ENCODE measurements at places on chromosomes 4 and X. TPM values are rescaled to one million over a fixed set of nuclear protein-coding genes. Genes with fewer than 3 reads are reported as not detected.

The ADGRG4 gene
- not detected for total RNA-seq

GRCh38 chr4:189128341-189128740 is 812.3 kb upstream of the FRG1 start:
- no peak for DNase-seq

DNA sequence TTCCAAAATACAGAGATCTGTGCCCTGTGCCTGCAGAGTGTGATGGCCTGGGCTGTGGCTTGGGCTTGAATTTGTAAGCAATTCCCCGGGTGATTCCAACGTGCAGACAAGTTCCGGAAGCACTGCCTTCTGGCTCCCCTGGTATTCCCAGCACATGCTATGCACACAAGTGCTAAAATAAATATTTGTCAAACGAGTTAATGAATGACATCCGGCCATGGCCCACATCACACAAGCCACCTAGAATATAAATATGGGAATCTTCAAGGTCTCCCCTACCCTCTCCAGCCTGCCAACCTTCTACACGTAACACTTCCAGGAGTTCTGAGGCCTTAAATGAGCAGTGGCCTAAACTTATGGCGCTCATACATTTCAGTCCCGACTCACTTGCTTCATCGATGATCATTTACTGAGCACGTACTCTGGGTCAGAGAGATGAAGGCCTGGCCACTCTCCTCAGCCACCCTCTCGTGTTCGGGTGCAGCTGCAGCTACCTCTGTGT is 21.3 kb downstream of the DCTD start:
- DNase-seq = no peak

The ARSJ gene
- total RNA-seq = 69.5 TPM

The NAP1L2 gene
- under 0.01 TPM for total RNA-seq

- no peak for DNase-seq
These were observed 55.6 kb downstream of the TSPAN7 start for GRCh38 chrX:38616904-38617303.

The SPIN2A gene
- 1.3 TPM for total RNA-seq

The QRFPR gene
- not detected for total RNA-seq

DNA sequence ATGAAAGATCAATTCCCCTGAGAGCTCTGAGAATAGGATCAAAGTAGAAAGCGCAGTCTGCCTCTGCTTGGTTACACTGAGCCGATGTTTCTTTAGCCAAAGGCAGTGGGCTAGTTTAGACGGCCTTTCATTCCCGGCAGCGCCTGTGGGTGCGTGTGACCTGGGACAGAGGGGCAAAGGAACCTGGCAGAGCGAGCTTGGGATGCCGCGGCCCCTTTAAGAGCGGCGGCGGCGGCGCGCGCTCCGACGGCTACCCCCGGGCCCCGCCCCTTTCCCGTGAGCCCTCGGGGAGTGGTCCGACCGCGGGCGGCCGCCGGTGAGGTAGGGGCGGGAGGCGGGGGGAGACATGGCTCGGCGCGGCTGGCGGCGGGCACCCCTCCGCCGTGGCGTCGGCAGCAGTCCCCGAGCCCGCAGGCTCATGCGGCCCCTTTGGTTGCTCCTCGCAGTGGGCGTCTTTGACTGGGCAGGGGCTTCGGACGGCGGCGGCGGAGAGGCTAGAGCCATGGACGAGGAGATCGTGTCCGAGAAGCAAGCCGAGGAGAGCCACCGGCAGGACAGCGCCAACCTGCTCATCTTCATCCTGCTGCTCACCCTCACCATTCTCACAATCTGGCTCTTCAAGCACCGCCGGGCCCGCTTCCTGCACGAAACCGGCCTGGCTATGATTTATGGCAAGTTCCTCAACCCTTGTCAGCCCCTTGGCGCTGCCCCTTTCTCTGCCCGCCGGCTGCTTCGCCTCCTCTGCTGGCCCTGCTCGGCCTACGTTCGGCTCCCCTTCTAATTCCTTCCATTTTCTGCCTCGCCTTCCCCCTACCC is at the start of gene SLC9A6:
Gene SLC9A6, plus strand, starts transcription at position 279 of the 816 bp plus-strand sequence. Its CDS starts 224 bp downstream, at position 503.
- DNase-seq = peak; percentile 44

DNA sequence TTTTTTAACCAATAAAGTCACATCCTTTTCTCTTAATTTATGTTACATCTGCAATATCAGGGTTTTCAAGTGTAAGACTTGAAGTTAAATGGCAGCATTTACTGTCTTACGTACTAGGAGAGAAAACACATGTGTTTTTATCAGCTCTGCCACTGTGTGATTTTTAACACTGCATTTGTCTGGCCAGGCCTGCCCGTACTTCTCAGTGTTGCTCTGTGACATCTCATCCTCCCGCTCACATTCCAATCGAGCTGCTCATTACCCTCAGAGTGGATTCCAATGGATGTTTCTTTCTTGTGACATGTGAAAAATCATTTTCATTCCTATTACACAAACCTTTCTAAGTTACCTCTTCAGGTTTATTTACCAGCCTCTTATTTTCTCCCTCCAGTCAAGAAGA is 420.3 kb downstream of the FAT4 start:
- peak; percentile 88 for DNase-seq

The SPARCL1 gene
- total RNA-seq = not detected

GRCh38 chr4:8400632-8401325 is 39.7 kb downstream of the ACOX3 start:
- no peak for DNase-seq

The LNX1 gene
- total RNA-seq = 0.43 TPM
